ENCODE measurements at places on chromosomes 6 and 20.

- DNase-seq: no peak
These were observed 37.6 kb upstream of the CCN6 start for GRCh38 chr6:112016320-112016719.

DNA sequence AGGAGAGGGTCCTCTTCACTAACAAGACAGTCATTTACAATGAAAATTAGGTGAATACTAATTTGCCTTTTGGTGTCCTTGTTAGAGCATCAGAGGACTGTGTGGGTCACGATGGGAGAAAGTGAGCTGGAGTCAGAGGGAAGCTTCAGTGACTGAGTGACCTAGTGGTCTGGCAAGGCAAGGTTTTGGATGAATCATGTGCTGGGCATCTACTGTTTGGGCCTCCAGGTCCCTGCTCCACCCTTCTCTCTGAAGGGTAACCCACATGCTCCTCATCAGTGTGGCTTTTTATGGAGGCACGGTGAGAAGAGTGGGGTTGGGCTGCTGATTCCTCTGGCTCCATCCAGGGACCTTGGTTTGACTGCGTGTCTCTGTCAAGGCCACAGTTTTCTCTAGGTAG, 60.5 kb upstream of the EXOC2 start:
- DNase-seq: no peak

GRCh38 chr6:16129623-16130401, 926 bp downstream of the MYLIP start:
- no peak for DNase-seq

DNA sequence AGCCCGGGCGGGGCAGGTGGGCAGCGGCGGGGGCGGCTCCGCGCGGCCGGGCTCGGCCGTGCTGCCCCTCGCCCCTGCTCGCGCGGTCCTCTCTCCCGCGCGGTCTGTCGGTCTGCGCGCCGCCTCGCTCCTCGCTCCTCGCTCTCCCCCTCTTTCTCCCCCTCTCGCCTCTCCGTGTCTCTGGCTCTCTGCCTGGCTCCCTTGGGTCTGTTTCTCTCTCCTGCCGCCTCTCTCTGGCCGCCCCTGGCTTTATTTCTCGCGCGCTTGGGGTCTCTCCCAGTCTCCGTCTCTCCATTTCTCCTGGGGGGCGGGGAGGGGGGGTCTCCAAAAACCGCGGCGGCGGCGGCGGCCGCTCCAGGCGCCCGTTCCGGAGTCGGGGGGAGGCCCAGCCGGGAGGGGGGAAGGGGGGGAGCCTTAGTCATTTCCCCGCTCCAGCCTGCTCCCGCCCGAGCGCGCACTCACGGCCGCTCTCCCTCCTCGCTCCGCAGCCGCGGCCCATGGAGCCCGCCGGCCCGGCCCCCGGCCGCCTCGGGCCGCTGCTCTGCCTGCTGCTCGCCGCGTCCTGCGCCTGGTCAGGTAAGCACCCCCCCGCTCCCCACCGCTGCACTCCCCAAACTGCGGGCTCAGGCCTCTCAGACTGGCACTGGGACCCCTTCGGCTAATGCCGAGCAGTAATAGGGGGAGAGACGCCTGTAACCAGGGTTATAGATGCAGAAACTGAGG, at the start of gene SIRPA:
Gene SIRPA (plus strand): TSS at position 457 of the 723 bp plus-strand sequence. CDS start 41 bp downstream, at position 498.
- peak; percentile 59 for DNase-seq

- DNase-seq: no peak
These were observed 133.5 kb upstream of the TMEM170B start for GRCh38 chr6:11404081-11404480.

DNA sequence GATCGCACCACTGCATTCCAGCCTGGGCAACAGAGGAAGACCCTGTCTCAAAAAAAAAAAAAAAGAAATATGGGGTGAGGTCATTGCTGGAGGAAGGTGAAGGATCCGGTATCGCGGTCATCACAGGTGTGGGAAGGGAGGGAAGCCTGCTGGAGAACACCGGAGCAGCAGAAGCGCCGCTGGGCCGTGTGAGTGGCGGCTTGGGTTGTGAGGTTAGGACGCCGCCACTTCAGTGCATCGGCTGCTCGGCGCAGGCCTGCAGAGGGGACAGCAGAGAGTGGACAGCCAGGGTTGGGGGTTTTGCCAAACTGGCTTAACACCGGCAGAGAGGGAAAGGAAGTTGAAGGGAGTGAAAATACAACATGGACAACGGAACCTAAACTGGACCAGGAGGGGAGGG, 5.4 kb downstream of the TLDC2 start:
- no peak for DNase-seq

- DNase-seq: no peak
These were observed 348.1 kb upstream of the CITED2 start for GRCh38 chr6:139722530-139722929.

DNA sequence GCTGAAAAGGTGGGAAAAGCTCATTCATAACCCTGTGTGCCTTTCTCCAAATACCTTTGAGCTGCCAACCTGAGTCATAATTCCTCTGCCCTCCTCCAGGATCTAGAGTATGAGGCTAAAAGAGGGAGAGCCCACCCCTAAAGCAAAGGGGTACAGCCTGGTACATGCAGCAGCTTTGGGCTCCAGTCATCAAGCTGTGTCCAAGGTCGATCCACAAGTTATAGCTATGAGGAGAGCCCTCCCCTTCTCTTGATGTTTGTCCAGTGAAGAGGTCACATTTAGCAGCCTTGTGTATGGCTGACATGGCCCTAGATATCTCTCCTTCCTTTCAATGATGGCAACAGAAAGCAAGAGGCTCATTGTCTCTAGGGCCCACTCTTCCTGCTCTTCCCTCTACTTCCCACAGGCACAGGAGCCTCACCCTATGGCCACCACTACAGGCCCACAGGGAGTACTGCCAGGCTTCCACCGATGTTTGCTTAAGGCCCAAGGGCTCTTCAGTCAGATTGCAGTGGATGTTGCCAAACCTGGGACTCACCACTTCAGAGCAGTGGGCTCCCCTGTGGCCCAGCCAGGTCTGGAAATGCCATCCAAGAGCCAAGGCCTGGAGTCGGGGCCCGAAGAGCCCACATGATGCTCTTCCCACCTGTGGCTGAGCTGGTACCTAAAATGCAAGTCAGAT, 176.8 kb downstream of the CD83 start:
- no peak for DNase-seq

DNA sequence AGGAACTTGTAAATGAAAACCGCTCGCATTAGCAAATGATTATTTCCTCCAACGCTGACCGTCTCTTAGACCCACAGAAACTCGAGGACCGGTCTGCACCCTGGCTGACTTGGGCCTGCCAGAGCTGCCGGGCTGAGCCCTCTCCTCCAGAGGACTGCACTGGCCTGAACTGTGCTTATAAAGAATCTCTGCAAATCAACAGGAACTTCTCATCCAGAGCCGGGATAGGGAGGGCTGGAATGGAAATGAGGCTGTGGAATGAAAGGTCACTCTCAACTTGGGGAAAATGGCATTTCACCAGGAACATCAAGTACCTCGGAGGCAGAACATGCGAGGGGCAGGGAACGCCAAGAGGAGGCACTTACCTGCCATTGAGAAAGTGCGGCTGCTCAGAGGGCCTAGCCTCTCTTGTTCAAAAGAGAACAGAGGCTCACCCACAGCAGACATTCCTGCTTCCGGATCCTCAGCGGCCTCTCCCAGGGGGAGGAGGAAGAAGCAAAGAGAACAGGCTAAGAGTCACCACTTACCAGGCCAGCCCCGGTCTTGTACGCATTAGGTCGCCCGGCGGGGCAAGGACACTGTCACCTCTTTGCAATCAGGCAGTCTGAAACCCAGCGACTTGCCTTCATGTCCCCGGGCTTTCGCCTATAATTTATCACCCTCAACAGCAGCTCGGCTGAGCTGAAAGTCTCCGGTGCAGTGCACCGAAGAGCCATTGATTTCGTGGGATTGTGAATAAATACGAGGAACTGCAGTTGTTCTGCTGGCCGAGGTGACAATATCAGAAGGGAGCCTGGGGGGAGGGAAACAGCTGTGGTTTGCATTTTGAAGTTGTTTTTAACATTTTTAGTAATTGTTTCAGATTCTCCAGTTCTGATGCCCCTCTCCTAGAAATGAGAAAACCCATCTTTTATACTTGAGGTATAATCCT, 37.6 kb downstream of the ZMYND8 start:
- no peak for DNase-seq

GRCh38 chr6:130602151-130602770, 224.9 kb upstream of the SMLR1 start:
- DNase-seq: no peak

DNA sequence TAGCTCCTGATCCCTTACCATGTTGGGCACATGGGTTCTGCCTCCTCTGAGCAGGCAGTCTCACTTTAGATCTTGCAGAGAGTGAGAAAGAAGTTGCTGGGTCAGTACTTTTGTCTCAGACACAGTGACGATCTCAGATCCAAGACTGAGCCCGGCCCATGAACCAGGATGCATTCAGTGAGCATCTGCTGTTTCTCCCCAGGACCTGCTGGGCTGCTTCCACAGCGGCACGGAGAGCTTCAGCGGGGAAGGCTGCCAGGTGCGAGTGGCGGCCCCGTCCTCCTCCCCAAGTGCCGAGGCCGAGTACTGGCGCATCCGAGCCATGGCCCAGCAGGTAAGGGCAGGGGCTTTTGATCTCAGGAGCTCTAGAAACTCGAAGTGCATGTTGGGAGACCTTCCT, 53.9 kb upstream of the SMIM28 start:
- DNase-seq: no peak

DNA sequence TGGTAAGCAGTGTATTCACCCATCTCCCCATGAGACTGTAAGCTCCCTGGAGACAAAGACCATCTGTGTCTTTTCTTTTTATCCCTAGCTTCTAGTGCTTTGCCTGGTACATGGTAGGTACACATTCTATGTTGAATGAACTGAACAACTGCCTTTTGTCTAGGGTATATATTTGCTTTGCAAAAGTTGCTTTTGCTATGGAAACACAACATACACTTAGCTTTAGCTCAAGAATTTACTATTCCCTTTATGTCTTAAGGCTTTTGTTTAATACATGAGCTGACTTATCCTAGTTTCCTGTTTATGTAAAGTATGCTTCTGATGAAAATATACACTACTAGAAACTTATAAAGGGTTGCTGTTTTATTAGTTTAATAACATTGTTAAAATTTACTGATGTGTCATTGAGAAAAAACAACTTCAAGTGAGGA, 198.2 kb downstream of the PRL start:
- DNase-seq: no peak

DNA sequence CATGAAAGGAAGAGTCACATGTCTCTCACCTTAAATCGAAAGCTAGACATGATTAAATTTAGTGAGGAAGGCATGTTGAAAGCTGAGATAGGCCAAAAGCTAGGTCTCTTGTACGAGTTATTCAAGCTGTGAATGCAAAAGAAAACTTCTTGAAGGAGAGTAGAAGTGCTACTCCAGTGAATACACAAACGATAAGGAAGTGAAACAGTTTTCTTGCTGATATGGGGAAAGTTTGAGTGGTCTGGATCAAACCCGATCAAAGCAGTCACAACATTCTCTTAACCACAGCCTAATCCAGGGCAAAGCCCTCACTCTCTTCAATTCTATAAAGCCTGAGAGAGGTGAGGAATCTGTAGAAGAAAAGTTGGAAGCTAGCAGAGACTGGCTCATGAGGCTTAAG, 1.9 kb upstream of the TPD52L1 start:
- no peak for DNase-seq

DNA sequence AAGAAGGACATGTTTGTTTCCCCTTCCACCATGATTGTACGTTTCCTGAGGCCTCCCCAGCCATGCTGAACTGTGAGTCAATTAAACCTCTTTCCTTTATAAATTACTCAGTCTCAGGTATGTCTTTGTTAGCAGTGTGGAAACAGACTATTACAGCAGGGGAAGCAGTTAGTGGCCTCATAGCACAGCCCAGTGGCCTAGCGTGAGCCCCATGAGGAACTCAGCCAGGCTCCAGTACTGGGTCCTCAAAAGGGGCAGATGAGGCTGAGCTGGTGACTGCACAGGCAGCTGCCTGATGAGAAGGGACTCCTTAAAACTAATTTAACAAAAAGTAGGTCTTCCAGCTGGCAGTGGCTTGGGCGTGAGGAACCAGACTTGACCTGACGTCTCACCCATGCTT, 399.9 kb downstream of the CDH26 start:
- DNase-seq: no peak

DNA sequence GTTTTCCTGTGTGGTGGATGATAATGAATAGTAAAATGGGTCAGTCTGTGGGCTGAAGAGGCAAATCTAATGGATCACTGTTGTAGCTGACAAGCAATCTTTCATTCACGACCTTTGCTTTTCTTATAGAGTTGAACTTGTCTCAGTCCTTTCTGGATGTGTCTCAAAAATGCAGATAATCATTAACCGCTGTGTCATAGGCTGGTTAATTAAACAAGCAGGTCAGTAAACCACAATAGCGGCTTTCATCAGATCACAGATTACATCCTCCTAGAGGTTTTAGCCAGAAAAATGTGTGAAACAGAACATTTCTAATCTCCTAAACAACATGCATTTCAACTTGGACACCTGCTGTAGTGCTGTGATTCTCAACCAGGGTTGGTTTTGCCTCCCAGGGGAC, 2.5 kb upstream of the METTL24 start:
- no peak for DNase-seq

DNA sequence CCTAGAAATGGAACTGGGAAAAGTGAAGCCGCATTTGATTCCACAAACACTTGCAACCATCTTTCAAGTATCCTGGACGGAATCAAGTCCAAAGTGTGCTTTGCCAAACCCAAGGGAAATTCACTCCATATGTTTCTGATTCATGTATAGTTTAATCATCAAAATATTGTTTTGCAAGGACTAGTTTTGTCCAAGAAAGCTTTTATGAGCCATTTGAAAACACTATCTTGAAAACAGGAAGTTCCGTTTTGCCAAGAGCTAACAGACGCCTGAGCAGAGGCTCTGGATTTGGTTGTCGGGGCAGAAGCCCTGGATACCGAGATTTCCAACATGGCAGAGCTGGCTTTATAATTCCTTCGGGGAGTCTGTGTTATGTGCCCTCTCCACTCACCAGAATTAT, 251.1 kb downstream of the PHACTR1 start:
- DNase-seq: no peak

- no peak for DNase-seq
These were observed 21.3 kb downstream of the CASS4 start for GRCh38 chr20:56433221-56433879.

GRCh38 chr20:3697588-3698305, 14.7 kb downstream of the SIGLEC1 start:
- no peak for DNase-seq

DNA sequence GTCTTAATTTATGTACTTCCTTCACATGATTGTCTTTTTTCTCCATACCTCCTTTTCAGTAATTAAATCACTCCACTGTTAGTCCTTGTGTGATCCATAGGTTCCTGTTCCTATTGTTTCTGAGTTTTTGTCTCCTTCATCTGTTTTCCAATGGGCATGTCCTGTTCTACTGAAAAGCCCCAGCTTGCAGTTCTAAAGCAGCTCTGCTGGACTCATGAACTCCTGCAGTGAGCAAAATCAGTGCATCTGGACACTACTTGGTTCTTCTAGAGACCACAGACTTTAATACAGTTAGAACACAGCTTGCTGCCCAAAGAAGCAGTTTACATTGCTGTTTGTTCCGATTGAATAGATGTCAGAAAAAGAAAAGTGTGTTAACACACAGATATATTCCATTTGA, 593.3 kb upstream of the HS3ST5 start:
- no peak for DNase-seq

DNA sequence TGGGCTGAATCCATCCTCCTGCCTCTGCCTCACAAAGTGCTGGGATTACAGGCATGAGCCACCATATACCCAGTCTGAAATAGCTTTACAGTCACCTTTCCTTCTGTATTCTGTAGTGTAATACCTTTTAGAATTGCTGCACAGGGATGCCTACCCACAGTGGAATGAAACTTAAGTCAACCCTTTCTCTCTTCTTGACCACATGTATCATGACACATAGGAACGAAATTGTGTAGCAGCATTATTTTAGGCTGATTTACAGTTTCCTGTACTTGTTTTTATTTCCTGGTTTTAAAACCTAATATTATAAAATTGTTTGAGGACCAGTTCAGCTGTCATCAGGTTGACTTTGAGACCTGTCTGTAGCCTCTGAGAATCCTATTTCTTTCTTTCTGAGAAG, 297.8 kb downstream of the ZFAND3 start:
- DNase-seq: no peak

Data from GM10248 (cell line).